ENCODE measurements at places on chromosomes 13 and 19.

- DNase-seq: no peak
Measured at GRCh38 chr13:75541287-75541686, 3.6 kb upstream of the COMMD6 start.

DNA sequence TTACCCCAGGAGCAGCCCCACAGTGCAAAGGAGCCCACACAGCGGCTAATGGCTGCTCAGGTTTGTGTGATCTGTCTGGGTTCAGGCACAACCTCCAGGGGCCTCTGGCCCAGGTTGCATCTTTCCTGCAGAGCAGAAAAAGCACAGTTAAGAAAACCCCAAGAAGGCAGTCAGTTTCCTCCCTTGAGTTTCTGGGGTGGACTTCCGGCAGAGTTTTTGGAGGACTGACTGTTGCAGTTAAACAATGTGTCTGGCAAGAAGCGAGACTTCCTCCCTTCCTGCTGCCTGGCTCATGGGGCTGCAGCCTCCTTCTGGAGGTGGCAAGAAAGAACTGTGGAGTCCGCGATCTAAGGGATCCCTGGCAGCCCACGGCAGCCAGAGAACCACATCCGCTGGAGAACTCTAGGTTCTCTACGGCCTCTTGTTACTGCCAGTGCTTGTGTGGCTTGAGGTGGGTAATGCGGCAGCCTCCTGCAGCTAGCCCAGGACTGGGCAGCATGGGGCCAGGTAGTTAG lies 114.4 kb downstream of the ZDHHC20 start:
- no peak for DNase-seq

DNA sequence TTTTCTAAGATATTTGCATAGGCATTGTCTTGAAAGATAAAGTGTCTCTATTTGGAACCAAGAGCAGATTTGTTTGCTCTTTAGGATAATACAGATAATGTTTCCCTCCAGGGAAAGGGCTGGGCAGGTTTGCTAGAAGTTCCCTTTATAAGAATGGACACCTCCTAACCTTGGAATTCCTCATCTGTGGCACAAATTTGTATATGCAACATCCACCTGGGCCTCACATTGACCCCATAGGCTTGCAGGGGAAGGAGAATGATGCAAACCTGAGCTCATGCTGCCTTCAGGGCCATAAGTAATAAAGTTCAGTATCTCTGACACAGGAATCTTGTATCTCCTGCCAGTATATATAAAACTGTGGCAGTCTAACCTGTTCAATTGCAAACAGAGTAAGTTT lies 508.4 kb upstream of the MIR17HG start:
- DNase-seq: no peak

GRCh38 chr19:30625947-30626625 lies 253.9 kb downstream of the ZNF536 start:
- no peak for DNase-seq

GRCh38 chr19:52896431-52897137 lies 851 bp downstream of the ZNF320 start:
- no peak for DNase-seq

- no peak for DNase-seq
Measured at GRCh38 chr19:2059422-2060201, 8.6 kb upstream of the MKNK2 start.

GRCh38 chr13:33033051-33033812 lies 17.0 kb downstream of the KL start:
- DNase-seq: no peak

DNA sequence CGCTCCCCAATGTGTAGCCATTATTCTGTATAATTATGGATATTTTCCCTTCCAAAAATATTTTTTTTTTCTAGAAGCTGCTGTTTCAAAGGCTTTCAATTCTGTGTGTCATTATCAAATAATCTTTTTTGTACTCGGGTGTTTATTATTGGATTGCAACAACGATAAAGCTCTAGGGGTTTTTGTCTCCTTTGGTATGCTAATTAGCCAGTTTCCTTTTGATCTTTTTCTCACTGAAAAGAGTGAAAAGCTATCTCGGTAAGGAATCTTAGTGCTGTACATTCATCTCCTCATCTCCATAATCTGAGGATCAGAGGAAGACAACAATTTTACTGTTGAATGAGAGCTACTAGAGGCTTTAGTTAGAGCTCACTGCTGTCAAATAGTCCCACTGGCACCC lies 136.6 kb downstream of the OLFM4 start:
- no peak for DNase-seq

GRCh38 chr19:13001502-13002165 lies 6.4 kb downstream of the NFIX start:
- DNase-seq: no peak

- no peak for DNase-seq
Measured at GRCh38 chr19:49409441-49410029, 13.7 kb downstream of the PTH2 start.

DNA sequence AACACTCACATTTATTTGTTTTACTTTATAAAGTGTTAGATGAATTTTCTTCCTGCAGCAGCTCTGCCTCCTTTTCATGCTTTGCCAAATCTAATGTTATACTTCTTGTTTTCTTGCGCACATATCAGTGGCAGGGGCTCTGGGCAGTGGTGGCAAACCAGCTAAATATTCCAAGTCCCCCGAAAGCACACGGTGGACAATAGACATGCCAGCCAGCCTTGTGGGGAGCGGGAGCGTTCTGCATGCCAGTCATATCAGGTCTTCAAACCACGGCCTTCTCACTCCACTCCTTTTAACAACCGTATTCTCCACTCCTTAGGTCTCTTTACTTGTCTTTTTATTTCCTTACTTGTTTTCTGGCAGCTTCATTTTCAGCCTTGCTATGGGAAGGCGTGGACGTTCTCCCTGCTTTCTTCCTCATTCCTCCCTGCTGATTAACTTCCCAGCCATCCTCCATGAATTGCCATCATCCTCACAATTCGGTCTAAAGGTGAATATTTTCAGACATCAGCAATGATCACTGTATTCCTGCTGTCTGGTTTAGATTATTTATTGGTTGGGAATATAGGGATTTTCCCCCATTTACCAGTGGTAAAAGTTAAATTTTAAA lies 77.1 kb upstream of the WASF3 start:
- DNase-seq: no peak

DNA sequence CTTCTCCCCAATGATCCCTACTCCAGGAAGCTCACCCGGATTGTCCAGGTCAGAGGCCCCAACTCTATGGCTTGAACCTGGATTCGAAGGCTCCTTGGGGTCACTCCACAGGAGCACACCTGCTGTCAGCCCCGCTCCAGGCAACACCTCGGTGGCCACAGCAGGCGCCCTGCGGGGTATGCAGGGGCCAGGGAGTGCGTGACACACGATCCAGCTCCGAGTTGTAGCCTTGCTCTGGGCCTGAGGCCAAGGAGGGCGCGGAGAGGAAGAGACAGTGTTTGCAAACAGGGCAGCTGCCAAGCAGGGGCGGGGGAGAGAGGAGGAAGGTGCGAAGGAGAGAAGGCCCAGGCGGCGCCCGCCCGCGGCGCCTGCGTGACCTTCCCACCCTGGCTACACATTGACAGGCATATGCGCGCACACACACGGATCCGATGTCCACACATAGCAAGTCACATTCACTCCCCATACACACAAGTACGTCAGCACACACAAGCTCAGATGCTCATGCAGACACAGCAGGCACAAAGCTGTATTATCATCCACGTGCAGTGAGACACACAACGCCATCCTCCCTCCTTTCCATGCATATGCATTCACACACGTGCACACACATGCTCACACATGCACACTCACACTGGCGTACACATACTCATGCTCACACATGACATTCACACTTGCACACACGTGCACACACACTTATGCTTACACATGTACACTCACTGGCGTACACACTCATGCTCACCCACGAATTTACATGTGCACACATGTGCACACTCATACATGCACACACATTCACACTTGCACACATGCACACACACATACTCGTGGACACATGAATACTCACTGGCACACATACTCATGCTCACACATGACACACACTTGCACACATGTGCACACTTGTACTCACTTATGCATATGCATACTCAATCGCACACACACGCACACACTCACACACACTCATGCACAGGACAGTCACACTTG lies 10.4 kb downstream of the SBK2 start:
- no peak for DNase-seq

GRCh38 chr19:1528596-1529429 lies 4.9 kb downstream of the PLK5 start:
- DNase-seq: no peak

- no peak for DNase-seq
Measured at GRCh38 chr13:100409132-100409531, 179.5 kb downstream of the GGACT start.

DNA sequence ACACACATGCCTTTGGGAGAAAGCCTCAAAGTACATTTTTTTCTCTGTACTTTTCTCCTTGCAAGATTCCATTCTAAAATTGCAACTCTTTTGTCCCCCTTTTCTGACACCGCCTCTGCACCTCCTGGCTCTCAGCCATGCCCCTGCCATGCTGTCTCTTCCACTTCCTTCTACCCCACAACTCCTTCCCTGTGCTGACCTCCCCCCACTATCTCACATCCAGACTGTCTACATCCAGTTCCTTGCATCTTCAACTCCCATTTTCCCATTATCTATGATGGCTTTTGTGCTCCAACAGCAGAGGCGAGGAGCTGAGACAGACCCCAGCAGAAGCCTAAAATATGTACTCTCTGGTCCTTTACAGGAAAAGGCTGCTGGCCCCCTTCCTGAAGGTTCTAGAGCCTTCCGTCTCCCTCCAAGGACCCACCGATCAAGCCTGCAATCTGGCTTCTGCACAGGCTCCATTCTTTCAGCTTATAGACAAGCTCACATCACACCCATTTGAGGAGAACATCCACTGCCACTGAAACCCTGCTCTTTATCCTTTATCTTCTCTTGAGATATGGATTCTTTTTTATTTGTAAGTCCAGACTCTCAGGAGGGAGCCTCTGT lies 50.2 kb downstream of the RFX2 start:
- no peak for DNase-seq

DNA sequence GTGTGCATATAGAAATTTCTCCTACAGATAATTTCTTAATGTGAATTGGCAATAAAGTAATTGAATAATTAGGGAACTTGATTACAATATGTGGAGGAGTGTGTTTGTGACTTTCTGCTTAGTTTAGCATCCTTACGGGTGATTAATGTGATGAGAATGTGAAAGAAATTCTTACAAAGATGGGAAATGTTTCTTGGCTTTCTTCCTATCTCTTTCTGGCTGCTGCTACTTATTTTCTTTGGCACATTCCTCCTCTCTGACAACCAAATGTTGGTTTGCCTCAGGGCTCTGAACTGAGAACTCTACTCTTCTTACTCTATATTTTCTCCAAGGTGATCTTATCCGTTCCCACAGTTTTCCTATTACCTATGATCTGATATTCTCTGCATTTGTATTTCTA lies 300.1 kb downstream of the TBC1D4 start:
- DNase-seq: no peak

GRCh38 chr19:47707135-47707925 lies 5.9 kb upstream of the EHD2 start:
- DNase-seq: peak; percentile 58

GRCh38 chr13:40047322-40047771 lies 391.9 kb downstream of the COG6 start:
- no peak for DNase-seq

DNA sequence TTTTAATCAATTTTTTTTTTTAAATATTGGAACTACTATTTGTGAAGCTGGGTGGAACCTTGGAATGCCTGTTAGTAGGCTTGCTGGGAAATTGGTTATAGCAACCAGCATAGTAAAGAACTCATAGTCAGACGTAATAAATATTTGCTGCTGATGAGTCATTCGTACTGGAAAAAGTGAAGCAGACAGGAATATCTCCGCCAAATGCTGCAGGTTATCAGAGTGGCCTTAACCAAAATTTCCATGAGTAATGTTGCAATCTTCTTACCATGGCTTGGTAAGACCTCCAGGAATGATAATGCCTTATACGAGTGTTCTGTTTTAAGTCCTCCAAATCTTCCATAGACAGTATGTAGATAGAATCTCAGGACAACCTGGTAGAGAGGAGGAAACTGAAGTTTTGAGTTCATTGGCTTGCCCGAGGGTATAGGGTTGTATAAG lies 34.2 kb downstream of the MBNL2 start:
- DNase-seq: no peak

- no peak for DNase-seq
Measured at GRCh38 chr19:13152356-13152973, 2.3 kb downstream of the IER2 start.

DNA sequence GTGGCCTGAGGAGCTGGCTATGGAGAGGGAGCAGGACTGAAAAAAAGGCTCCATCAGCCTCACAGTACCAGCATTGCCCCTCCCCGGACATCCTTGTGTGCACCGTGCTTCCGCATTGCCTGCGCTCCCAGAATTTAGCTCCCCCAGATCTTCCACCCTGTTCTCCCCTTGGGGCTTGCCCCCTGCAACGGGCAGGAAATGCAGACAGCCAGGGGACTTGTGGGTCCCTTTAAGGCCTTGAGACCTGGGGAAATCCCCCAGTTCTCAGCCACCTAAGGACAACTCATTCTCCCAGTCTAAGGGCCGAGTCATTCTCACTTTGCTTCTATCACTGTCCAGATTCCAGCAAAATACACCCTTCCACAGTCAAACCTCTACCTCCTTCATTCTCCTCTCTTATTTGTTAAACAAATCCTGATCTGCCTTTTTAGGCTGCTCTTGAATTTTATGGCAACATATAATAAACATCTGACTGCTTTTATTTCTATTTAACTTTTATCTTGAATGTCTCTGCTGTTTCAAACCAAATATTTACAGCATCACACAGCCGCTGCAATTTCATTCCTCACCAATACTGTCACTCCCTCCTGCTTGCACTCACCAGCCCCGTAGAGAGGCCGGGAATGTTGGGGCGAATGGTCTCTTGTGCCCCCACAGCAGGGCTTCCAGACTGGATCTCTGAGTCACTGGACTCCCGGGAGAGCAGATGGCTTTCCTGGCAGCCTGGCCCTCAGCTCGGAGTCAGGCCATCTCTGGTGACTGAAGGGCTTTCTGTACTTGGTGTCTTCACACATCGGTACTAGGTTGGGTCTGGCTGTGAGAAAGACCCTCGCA lies 221.9 kb downstream of the TSHZ3 start:
- DNase-seq: no peak

GRCh38 chr13:60701895-60702294 lies 304.9 kb downstream of the TDRD3 start:
- no peak for DNase-seq

- no peak for DNase-seq
Measured at GRCh38 chr13:109919715-109920375, 133.5 kb upstream of the IRS2 start.

- no peak for DNase-seq
Measured at GRCh38 chr13:62643007-62643483, 1227.4 kb upstream of the PCDH20 start.

GRCh38 chr19:3580156-3580934 lies 4.9 kb upstream of the GIPC3 start:
- no peak for DNase-seq

- no peak for DNase-seq
Measured at GRCh38 chr19:12230751-12231733, 63.6 kb downstream of the ZNF44 start.

DNA sequence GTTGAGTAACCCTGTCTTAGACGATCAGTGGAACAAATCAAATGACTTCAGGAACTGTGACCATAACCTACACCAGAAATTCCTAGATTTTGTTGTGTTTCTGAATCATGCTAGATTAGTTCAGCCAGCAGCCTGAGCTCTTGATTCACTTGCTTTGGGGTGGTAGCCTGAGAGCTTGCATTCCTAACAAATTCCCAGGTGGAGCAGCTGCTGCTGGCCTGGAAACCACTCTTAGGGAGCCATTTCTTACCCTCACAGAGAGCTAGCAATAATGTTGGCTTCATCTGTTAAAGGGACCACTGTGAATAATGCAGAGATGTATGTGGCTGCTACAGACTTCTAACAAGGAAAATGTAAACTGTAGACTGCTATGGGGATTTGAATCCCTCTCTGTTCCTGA lies 388.1 kb upstream of the PRR20A start:
- no peak for DNase-seq

Measured in effector CD8-positive, alpha-beta T cell (primary cell).